ENCODE measurements at places on chromosomes 5 and 9.
A peak's percentile ranks its signal among the peaks of the same experiment; 100 is the strongest.

GRCh38 chr5:103598997-103599566 lies 36.5 kb upstream of the NUDT12 start:
- no peak for DNase-seq

- DNase-seq = no peak
Observed at GRCh38 chr5:35302544-35302943, 72.3 kb upstream of the PRLR start.

- peak; percentile 32 for DNase-seq
Observed at GRCh38 chr5:65721050-65721719, 724 bp downstream of the SGTB start.

DNA sequence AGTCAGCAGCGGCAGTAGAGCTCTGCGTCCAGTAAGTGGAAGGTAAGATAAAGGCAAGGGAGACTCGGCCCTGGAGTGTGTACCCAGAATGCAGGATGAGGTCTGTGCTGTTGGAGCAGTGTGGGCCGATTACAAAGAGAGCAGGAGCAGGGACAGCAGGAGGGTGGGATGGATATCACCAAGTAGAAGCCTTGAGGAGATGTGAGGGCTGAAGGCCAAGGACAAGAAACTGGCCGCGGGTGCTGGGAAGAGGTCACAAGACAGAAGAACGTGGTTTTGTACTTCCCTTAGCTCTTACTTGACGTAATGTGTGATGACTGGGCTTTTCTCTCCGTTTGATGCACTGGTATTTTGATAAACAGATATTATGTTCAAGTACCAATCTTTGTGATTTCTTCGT lies 43.7 kb downstream of the OR2V1 start:
- no peak for DNase-seq

DNA sequence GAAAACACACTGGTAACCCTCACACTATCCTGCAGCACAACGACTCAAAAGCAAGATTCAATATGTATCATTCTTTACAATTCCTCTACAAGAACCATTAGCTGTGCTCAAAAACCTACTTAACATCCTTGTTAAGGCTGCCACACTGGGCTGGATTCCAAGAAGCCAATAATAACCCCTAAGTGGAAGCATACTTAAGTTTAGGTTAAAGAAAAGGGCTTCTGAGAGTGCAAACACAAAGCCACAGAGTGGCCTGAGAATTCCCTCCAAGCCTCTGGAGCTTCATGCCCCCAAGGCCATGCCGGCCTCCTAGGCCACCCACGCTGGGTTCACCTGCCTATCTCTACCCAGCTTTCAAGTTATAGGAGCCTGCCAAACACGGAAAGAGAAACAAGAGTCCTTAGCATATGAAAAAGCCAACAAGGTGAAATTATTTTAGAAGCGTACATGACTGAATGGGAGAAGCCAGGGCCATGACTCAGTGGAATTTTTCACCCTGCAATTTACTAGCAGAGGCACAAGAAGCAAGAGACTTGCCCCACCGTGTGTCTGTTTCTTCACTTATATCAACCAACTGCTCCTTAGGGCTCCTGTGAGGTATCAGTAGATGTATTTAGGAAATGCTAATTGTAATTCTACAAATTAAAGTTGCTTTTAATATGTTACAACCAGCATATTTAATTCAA lies 293.0 kb downstream of the SPOCK1 start:
- DNase-seq = no peak

DNA sequence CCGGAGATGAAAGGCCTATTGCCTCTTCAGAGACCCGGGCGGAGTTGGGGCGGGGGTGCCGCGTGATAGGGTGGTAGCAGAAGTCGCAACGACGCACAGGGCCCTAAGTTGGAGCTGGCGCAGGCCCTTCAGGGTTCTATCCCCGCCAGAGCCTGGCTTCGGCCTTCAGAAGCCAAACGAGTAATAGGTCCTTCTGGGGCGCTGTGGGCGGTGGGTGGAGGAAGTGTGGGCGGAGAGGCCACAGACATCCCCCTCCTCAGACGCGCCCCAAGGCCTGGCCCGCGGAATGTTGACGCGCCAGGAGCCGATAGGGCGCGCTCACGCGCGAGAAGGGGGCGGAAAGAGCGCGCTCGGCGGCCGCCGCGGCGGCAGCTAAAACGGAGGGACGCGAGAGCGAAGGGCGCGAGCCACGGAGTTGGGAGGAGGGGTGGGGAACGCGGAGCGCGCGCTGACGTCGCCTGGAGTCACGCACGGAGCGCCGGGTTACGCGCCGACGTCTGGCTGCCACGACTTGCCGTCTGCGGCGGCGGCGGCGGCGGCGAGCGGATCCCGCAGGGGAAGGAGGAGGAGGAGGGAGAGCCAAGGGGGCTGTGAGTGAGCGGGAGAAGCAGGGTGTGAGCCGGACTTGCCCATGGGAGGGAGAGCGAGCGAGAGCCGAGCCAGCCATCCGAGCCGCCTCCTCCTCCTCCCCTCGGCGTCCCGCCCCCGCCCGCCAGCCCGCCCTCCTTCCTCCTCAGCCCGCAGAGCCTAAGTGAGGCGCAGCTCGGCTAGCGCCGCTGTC lies 6.4 kb upstream of the PURA start:
- peak; percentile 95 for DNase-seq

- DNase-seq = no peak
Observed at GRCh38 chr9:13863112-13863511, 450.8 kb downstream of the NFIB start.

DNA sequence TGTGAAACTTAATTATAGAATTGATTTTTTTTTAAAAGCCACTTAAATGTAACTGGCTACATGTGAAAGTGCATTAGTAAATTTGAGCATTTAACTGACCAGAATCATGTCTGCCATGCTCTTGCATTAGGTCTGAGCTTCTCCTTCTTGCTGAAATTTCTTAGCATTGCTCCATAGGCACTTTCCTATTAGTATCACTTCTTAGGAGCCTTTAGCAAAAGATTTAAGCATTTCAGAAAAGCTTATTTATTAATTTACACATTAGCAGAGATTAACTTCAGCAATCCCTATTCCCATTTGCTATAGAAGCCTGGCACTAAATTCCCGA lies 211.0 kb downstream of the SNX18 start:
- no peak for DNase-seq

- DNase-seq = no peak
Observed at GRCh38 chr5:144971108-144971850, 800.6 kb downstream of the KCTD16 start.

DNA sequence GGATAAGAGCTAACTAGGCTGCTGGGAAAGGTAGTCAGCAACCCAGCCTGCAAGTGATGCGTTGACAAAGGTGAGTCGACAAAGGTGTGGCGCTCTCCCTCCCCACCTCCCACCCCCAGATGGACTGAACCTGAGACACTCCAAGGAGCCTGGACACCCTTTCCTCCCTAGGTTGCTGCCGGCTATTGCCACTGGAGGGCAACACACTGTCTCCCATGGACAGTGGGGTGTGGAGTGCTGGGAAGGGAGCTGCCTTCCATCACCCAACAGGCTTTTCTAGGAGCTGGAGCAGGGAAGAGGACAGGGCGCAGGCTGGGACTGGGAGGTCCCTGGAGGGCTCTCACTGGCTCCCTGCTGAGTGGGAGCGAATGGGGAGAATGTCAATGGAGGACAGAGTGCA lies 75.4 kb upstream of the ARAP3 start:
- DNase-seq = no peak

- DNase-seq = no peak
Observed at GRCh38 chr5:125424402-125425141, 678.1 kb upstream of the ZNF608 start.

DNA sequence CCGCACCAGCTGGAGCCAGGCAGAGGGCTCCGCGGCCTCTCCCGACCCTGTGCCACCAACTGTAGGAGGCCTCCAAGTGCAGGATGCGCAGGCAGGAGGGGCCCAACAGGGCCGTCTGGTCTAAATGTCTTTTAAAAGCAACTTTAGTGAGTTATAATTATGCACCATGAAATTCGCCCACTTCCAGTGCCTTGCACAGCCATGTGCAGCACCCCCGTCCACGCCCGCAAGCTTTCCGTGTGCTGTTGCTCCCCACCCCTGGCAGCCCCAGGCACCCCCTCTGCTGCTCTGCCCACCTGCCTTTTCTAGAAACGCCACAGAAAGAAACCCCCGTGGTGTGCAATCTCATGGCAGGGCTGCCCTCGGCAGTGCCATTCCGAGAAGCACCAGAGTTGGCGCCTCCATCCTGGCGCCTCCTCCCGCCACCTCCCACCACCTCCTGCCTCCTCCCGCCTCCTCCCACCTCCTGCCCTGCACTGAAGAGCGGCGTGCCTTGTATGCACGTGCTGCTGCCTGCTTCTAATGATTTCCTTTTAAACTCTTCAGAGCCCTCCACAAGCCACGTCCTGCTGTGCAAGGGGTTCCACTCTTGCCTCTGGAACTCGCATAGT lies 7.5 kb upstream of the SLC6A18 start:
- no peak for DNase-seq

DNA sequence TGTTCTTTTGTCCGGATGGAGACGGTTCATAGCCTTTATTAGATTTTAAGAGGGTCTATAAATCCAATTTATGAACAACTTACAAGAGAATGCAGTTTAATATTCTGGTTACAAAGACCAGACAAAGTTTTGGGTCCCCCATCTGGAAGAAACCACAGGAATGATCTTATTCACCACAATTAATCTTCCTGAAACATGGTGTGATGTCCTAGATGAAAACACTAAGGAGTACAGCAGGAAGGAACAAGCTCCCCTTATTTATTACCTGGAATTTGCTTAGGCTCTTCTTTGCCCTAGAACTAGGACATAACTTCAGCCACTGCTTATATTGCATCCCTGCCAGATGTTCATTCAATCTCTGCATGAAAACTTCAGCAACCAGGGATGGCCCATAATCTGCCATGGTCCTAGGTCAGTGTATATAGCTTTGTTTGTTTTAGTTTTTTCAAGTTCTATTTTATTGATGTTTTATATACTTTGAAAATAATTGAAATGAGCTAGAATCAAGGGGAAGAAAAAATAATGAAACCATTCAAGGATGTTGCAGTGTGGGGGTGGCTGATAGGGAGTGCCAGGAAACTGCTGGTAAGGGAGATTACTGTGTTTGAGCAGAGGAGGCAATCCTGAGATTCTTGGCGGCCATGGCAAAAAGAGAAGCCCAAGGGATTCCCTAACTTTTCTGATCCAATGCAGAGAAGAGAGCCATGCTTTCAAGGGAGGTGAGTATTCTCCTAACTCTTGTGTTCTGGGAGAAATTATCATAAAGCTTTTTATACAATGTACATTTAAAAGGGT lies 16.8 kb downstream of the TXNDC8 start:
- DNase-seq = no peak

All from CD4-positive, alpha-beta T cell treated with Interleukin-10 for 1 hour (primary cell).